ENCODE measurements at places on chromosomes 6 and 20.

DNA sequence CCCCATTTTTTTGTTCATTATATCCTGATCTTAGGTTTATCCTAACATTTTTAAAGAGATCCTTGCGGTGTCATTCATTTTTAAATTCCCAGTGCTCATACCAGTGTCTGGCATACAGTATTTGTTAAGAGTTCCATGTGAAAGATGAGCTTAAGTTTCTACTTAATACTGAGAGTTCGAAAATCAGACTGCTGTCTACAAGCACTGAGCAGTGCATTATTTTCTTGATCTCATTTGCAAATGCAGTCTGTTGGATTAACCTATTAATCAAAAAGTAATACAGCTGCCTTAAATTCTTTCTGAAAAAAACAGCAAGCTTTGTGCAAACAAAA lies 663 bp downstream of the COQ3 start:
- no peak for DNase-seq

DNA sequence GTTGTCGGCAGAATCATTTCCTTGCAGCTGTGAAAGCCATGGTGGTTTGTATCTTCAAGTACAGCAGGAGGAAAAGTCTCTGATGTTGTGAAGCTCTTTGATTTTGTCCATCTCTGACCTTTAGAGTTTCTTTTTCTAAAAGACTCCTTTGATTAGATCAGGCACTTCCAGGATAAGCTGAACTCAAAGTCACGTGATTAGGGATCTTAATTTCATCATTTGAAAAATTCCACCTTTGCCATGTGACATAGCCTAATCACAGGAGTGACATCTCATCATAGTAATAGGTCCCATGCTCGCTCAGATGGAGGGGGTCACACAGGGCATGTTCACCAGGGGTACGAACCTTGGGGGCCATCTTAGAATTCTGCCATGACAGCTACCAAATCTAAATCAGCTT lies 441.5 kb upstream of the CDH4 start:
- DNase-seq, result no peak

- DNase-seq, result no peak
Measured at GRCh38 chr6:113365191-113365590, 492.0 kb upstream of the MARCKS start.

GRCh38 chr6:5567890-5568289 lies 306.6 kb downstream of the FARS2 start:
- no peak for DNase-seq

- DNase-seq, result peak; percentile 31
Measured at GRCh38 chr6:164106345-164106769, 691.8 kb downstream of the QKI start.

DNA sequence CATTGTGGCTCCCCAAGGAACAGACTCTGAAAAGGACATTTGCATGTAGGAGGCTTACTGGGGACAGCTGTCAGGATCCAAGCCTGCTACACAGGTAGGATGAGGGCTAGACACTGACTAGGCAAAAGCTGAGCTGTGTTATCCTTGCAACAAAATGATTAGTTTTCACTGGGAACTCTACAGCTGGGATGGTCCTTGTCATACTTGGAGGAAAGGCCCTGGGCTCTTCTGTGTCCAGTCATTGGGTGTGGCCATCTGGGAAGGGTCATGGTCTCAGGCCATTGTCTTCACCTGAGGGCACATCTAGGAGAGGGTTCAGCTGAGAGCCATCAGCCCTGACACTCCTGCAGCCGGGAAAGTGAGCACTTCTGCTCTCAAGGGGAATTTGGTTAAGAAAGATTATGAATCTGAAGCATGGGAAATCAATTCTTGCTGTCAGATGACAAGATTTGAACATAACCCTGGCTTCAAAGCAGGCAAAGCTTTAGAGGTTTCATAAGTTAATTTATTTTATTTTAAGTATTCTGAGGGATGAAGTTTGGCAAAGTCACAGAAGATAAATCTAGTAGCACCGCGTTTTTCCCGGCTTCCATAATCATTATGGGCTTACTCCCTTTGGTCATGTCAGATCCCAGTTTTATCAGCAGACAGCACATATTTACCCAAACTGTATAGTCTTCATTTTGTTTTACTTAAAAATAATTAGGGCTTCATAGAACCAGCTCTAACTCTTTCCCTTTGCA lies 78.4 kb upstream of the SLC22A23 start:
- no peak for DNase-seq

DNA sequence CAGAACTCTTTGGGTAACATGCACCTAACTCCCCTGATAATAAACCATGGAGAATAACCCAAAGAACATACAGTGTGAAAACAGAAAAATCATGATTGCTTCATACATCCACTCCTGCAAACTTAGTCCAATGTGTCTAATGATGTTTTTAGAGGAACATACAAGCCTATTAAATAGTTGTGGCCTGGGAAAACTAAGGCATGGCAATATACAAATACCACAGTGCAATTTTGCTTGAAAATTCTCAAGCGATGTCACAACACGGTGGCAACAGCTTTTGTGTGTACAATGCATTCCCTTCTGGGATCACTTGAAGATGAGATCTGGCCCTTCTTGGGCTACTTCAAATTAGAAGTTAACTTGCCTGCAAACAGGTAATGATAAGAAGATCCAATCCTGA lies 16.7 kb downstream of the MAP3K5 start:
- no peak for DNase-seq

- no peak for DNase-seq
Measured at GRCh38 chr6:125183391-125183790, 29.8 kb downstream of the TPD52L1 start.

DNA sequence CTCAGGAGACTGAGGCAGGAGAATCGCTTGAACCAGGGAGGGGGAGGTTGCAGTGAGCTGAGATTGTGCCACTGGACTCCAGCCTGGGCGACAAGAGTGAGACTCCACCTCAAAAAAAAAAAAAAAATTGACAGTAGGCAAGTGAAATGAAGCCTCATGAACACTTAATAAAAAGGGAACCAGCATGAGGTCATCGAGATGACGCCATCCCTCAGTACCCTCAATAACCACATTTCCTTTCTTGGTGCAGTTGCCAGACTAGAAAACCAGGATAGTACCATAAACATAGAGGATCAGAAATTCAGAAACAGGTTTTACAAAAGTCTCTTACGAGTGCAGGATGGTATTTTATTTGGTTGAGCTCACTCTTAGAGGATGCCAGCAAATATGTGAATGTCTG lies 584.1 kb downstream of the MAFB start:
- DNase-seq, result no peak

Measured in HTR-8/SVneo (cell line).